NCI-H226 (cell line): ENCODE measurements at places on chromosomes 11 and 22.

GRCh38 chr11:10641177-10641911 is 52.2 kb downstream of the IRAG1 start:
- no peak for DNase-seq

- no peak for DNase-seq
Observed at GRCh38 chr11:101397979-101398378, 185.8 kb downstream of the TRPC6 start.

- peak; percentile 99 for DNase-seq
Observed at GRCh38 chr11:57424792-57425564, 1.9 kb downstream of the SLC43A3 start.

GRCh38 chr22:24406322-24407277 is 20.8 kb upstream of the ADORA2A start:
- DNase-seq: no peak

GRCh38 chr11:15969701-15970329 is 386.5 kb downstream of the SOX6 start:
- DNase-seq: no peak

DNA sequence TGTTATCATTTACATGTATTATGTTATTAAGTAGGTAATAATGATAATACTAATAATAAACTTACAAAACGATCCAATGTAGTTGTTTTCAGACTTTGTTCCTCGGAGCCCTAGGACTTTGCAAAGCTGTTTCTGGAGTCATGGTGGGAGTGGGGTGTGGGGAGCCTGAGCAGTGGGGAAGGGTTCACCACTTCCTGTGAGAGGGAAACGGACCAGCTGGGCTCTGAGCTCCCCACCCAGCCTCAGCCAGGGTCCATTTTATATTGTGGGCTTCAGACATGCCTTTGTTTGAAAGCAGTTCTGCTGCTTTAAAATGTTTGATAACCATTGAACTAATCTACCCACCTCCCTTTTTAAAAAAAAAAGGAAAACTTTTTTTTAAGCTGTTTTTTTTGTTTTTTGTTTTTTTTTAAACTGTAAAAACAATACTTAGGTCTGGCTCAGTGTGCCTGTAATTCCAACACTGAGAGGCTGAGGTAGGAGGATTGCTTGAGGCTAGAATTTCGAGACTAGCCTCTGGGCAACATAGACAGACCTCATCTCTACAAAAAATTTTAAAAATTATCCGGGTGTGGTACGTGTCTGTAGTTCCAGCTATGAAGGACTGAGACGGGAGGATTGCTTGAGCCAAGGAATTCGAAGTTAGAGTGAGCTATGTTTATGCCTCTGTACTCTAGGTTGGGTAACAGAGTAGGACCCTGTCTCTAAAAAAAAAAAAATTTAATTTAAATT is 7.0 kb downstream of the SERPING1 start:
- no peak for DNase-seq
